CD4-positive, alpha-beta memory T cell (primary cell): ENCODE measurements at places on chromosomes 3 and 15.

- DNase-seq, result no peak
Measured at GRCh38 chr15:80559320-80559693, 135.8 kb upstream of the ABHD17C start.

GRCh38 chr3:89025185-89025584 is 82.2 kb upstream of the EPHA3 start:
- no peak for DNase-seq

DNA sequence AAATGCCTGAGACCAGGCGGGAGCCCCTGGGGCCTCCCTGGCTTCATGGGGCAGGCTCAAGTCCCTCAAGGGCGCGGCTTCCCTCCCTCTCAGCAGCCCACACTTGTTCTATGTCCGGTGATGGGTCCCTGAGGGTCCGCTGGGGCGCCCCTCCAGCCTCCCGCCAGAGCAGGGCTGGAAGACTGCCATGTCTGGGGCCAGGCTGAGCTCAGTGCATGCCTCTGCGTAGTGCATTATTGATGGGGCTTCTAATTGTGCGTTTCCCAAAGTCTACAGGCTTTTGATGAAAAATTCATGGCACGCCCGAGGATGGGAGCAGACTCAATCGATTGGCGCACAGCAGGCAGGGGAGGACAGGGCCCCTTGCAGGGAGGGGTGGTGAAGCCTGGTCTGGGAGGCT is 51.3 kb downstream of the CYP11A1 start:
- no peak for DNase-seq

DNA sequence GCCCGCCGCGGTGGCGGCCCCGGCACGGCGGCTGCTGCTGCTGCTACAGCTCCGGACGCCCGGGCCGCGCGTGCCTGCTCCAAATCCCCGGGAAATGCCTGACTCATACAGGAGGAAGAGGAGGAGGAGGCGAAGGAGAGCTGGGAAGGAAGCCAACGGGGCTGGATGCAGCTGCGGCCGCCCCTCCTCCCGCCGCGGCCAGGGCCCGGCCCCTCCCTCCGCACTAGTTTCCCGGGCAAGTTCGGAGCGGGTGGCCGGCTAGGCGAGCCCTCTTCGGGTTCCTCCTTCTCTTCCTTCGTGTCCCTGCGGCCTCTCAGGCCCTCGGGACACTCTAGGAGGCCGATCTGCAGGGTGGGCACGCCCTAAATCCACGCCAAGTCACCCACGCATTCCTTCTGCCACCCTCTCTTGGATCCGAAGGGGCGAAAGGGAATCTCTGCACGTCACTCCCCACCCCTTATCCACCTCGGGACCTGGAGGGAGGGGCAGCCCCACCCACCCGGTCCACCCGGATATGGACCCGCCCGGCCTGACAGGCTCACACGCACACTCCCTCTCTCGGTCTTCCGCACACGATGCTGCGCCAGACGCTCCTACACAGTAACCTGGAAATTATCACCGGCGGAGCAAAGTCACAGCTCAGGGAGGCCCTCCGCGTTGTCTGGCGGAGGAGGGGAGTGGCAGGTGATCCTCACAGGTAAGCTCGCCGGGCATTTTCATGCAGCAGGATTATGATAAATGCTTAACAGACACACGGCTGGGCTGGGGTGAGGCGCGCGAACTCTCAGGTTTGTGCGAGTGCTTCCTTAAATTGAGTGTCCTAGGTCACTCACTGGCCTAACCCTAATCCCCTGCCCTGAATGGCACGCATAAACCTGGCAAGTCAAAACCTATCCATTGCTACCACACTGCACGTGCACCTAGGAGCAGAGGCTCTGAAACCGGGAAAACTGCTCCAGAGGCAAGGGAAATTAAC is at the start of the genes OSBPL10 and ZNF860:
TSS of gene OSBPL10 (minus strand) at position 57 of the 976 bp plus-strand sequence. CDS start 83 bp downstream, outside the sequence.
TSS of gene ZNF860 (plus strand) at position 545 of the 976 bp plus-strand sequence. CDS start 7,330 bp downstream, outside the sequence.
- no peak for DNase-seq

- DNase-seq, result no peak
Measured at GRCh38 chr15:80010131-80010673, 39.2 kb upstream of the BCL2A1 start.
